ENCODE measurements at places on chromosomes 1 and 21. TPM values are rescaled to one million over a fixed set of nuclear protein-coding genes. Genes with fewer than 3 reads are reported as not detected.

- no peak for DNase-seq
These were observed 41.7 kb downstream of the EVI5 start for GRCh38 chr1:92743221-92743620.

GRCh38 chr1:9764550-9764949 is 59.2 kb downstream of the CLSTN1 start:
- no peak for DNase-seq

DNA sequence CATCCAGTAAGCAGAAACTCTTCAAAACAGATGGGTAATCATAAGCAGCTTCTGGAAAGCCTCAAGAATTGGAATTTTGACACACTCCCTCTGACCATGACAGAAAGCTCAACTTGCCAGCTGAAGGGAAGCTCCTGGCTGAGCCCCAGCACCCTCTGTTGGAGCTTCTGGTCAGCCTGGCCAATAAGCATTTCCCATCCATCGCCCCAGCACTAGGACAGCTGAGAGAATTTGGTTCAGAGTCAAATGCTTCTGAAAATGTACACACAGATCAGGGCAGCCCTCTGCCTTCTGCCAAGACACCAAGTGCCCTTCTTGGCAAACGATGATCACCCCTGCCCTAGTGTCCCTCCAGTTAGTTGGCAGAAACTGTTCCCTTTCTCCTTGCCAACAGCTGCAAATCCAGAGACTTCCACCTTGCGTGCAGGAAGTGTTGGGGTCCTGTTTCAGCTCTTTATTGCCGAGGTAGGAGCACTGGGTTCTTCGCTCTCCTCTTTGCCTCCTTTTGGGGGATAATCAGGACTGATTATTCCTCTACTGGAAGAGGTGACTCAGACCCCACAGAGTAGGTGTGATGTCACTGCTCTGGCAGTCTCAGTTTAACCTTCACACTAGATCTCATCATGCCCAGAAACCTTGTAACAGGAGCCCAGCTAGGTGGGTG is 11.9 kb downstream of the PIGV start:
- peak; percentile 82 for DNase-seq

- peak; percentile 70 for DNase-seq
These were observed 5.2 kb downstream of the DIO1 start for GRCh38 chr1:53899206-53899628.

PTGFRN gene
- total RNA-seq: 22.5 TPM

GRCh38 chr1:33171977-33172813 is 9.6 kb downstream of the TRIM62 start:
- DNase-seq: no peak

DNASE2B gene
- not detected for total RNA-seq

GRCh38 chr1:32275424-32275823 is 16.5 kb upstream of the HDAC1 start:
- no peak for DNase-seq

KPRP gene
- not detected for total RNA-seq

GRCh38 chr1:55456971-55457370 is 241.8 kb upstream of the USP24 start:
- no peak for DNase-seq

DNA sequence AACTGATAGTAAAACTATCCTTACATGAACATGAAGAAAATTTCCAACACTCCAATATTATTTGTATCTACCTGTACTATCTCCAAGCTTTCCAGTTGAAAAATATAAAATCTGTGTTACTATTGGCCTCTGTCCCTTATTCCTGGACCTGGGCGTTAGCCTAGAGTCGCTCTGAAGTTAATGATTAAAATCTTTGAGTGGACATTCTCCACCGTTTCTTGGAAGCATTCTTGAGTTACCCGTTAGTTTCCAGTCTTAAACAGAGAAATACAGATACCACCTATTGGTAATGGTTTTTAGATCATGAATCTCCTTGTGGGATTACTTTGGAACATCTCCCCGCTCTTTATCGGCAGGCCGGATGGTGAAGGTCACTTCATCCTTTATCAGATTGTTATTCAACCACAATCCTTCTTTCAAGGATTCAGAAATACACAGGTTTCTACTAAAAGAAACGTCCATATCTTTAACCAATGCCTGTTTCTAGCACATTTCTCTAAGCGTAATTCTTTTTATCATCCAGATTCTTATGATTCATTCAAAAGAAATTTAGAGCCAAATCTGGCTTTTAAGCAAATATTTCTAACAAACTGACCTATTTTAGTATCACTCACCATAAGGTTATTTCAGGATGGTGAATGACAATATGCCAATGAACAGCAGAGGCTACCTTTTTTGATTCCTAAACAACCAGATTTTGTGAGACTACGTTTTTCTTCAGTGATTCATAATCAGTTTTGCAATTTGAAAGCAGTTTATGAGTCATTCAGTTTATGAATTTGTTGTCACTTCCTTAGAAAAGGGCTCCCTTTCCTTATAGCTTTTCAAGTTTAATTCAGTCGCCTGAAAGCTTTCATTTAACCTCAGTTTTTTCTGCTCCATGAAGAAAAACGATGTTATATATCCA is 70.2 kb upstream of the ERRFI1 start:
- DNase-seq: peak; percentile 86

All from fibroblast of villous mesenchyme (primary cell).